Liver (tissue), 10 donors: ENCODE measurements at places on chromosomes 3 and 15.

DNA sequence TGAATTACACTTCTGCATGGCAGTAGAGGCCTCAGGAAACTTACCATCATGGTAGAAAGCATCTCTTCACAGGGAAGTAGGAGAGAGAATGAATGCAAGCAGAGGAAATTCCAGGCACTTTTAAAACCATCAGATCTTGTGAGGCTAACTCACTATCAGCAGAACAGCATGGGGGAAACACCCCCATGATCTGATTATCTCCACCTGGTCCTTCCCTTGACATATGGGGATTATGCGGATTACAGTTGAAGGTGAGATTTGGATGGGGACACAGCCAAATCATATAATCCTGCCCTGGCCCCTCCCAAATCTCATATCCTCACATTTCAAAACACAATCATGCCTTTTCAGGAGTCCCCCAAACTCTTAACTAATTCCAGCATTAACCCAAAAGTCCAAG, 691.1 kb downstream of the SI start:
- DNase-seq = no peak

GRCh38 chr15:32994810-32995424, 199.6 kb downstream of the FMN1 start:
- DNase-seq = no peak

DNA sequence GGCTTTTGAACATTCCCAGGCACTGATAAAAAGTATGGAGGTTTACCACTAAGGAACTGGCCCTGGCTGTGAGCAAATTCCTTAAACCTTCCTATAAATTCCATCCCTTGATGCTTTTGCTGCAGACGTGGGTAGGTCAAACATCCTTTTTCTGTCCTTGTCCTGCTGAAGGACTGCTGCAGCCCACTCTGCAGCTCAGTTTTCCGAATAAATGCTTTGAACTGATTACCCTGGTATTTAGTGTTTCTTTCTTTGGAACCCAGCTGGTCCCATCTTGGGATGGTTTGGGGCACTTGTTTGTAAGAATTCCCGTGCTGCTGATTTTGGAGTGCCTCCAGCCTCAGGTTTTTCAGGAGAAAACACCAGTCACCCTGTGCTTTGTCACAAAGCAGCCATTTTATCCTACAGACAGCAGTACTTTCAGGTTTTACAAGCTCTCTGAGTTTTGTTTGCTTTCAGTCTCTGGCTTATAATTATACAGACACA, 815.9 kb downstream of the VGLL3 start:
- DNase-seq = no peak

DNA sequence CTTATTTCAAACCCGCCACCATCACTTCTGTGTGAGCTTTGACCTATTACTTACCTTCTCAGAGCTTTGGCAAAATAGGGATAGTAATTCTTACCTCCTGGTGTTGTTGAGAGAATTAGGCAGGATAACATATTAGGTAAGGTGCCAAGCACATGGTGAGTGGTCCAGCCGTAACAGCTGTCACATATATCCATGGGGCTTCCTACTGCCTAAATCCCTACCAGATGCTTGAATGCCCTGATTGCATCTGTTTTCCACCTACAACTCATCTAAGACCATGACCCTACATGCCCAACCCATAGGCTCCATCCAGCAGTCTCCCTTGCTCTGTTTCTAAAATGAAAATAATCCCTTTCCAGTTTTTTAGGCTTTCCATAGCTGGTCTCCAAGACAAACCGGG, 162.3 kb upstream of the NR2E3 start:
- DNase-seq = no peak

GRCh38 chr15:38876211-38876610, 311.6 kb upstream of the RASGRP1 start:
- no peak for DNase-seq

- no peak for DNase-seq
Observed at GRCh38 chr3:99468918-99469317, 169.5 kb upstream of the COL8A1 start.

DNA sequence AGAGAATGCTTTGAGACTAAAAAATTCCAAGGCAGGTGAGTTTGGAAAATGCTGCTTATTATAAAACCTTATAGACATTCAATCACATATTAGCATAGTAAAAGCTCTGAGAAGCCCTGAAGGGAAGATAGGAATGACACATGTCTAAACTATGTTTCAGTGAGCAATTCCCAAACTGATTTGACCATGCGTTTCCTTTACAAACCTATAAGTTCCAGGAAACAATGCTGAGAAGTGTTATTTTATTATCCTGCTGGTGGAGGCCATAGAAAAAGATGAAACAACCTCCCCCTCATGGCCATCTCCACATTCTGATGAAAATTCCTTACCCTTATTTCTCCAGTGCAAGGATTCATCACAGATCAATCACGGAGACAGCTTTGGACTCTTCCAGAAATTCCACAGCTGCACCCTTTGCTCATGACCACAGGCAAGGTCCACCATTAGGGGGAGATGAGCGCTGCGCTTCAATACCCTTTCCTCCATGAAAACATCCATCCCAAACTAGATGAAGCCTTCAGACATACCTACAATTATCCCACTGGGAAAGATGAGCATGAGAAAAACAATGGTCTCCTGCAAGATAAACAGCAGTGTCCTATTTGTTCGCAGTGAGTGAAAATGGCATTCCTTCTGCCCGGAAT, 372.1 kb downstream of the MAGI1 start:
- no peak for DNase-seq

DNA sequence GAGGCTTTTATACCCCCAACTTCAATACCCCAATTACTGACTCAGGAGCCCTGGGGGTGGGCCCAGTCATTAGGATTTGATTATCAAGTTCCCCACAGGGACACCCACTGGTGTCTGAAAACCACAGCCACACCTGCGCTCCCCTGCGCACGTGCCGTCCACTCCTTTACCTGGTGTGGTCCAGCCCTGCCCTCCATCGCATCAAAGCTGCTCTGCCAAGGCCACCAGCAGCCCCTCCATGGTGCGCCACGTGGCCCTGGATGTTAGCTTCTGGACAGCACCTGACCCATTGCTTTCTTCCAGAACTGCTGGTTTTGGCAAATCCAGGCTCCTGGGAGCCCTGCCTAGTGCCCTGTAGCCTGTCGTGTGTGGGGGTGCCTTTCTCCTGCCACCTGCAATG, 136.3 kb downstream of the NSMCE3 start:
- no peak for DNase-seq

- no peak for DNase-seq
Observed at GRCh38 chr3:159831466-159831865, 157.2 kb upstream of the IL12A start.

- DNase-seq = no peak
Observed at GRCh38 chr3:10957976-10958749, 34.4 kb upstream of the SLC6A1 start.

DNA sequence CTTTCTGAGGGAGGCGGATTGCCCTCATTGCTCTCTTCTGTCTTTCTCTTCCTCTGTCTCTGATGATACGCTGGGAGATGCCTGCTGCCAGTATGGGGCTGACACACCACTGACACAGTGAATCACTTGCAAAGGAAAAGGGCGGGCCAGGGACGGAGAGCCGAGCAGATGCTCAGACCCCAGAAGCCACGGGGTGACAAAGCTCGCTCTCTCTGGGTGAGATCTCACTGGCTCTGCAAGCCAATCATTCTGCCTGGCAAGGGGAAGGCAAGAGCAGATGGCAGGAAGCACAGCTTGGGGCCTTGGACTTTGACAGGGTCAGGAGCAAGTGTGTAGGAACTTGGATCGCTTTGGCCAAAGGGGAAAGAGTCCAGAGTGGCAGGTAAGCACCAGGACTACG, 198.7 kb downstream of the NTRK3 start:
- no peak for DNase-seq

GRCh38 chr3:69325151-69325550, 60.7 kb downstream of the FRMD4B start:
- DNase-seq = no peak

GRCh38 chr3:142802891-142803290, 79.1 kb downstream of the TRPC1 start:
- DNase-seq = no peak

DNA sequence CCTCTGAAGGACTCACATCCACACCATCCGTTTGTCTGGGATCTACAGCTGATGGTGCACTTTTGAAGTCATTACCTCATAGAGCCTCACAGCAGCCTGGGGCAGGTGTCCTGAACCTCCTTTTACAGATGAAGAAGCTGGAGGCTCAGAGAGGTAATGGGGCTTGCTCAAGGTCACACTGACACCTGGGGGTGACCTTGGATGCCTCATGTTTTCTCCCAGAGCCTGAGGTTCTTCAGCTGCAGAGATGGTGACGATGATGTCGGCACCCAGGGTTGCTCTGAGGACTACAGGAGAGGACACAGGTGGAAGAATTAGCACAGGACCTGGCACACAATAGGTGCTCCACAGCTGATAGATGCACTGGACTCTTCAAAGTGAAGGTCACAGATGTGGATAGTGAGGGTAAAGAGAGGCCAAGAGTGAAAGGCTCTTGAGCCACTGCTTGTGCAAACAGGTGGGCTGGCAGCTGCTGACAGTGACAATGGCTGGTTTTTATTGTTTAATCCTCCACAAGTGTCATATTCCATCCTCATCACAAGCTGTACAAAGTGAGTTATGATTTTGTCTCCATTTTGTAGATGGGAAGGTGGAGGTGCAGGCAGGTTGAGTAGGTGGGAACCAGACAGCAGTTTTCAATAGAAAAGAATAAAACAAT, 17.4 kb upstream of the ATP2B2 start:
- peak; percentile 22 for DNase-seq

DNA sequence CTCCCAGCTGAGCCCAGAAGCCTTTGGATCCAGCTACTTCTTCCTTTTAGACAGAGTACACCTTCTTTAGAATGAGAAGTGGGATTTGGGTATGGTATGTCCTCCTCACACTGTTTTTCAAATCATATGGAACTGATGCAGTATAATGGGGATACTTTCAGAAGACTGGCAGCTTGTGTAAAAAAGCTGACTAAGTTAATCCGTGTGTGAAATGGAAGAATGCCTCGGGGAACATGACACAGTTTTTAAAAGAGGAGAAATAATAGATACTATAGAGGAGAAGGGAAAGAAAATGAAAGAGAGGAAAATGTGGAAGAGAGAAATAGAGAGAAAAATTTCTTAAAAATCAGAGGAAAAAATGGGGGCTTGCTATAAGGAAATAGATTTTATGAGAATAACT, 47.7 kb downstream of the TUSC7 start:
- DNase-seq = no peak

- no peak for DNase-seq
Observed at GRCh38 chr3:58408906-58409305, 24.7 kb downstream of the PDHB start.

GRCh38 chr3:158100681-158101080, 5.5 kb downstream of the SHOX2 start:
- DNase-seq = no peak

GRCh38 chr3:27485866-27486265, 1.7 kb upstream of the SLC4A7 start:
- DNase-seq = no peak

DNA sequence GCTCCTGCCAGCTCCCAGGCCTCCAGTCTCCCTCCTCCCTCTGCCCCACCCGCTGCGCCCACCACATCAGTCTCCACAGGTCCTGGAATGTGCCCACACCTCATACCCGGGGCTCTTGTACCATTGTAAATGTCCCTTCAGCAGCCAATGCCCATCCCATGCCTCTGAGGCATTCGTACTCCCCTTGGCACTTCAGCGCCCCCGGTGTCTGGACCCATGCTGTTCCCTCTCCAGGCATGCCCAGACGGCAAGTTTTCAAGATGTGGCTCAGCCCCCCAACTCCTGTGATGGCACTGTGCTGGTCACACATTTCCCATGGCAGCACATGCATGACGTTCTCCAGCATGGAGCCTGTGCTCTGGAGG, 13.3 kb downstream of the PLXND1 start:
- DNase-seq = no peak

GRCh38 chr3:58792921-58793451, 126.4 kb upstream of the FAM3D start:
- DNase-seq = no peak

DNA sequence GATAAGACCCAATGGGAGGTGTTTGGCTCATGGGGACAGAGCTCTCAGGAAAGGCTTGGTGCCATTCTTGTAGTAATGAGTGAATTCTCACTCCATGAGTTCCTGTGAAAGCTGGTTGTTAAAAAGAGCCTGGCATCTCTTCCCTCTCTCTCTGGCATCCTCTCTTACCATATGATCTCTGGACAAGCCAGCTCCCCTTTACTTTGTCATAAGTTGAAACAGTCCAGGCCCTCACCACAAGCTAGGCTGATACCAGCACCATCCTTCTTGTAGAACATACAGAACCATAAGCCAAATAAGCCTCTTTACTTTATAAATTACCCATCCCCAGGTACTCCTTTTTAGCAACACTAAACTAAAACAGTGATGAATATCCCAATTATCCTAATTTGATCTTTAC, 166.9 kb upstream of the TMC3 start:
- DNase-seq = no peak

DNA sequence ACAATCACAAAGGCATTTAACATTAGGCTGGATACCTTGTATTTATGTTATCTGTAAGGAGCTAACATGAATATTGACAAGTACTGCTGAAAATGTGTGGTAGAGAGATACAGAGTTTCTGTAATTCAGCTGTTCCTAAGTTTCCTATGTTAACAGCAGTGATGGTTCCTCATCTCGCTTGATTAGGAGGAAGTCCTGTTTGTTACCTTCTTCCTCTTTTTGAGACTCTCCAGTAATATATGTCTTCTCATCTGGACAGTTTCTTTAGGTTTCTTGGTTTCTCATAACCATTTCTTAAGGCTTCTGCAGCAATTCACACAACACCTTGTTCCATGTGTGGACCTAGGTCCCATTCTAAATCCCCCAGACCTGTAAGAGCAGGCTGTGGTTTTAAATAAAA, 11.4 kb upstream of the PEX5L start:
- no peak for DNase-seq

DNA sequence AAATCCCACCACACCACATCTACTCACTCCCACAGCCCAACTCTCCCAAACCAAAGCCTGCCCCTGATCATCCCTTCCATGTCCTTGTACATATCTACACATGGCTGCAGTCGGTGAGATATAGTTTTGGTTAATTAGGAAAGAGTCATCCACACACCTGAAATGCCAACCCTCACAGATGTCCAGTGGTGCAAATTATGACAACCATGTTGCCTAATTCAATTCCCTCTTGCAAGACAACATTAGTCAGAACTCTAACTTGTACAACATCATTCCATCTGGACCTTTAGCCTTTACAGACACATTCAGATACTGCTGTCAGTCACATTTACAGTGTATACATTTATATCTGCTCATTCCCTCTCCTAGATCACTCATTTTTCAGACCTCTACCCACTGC, 41.2 kb downstream of the TUBGCP4 start:
- no peak for DNase-seq

DNA sequence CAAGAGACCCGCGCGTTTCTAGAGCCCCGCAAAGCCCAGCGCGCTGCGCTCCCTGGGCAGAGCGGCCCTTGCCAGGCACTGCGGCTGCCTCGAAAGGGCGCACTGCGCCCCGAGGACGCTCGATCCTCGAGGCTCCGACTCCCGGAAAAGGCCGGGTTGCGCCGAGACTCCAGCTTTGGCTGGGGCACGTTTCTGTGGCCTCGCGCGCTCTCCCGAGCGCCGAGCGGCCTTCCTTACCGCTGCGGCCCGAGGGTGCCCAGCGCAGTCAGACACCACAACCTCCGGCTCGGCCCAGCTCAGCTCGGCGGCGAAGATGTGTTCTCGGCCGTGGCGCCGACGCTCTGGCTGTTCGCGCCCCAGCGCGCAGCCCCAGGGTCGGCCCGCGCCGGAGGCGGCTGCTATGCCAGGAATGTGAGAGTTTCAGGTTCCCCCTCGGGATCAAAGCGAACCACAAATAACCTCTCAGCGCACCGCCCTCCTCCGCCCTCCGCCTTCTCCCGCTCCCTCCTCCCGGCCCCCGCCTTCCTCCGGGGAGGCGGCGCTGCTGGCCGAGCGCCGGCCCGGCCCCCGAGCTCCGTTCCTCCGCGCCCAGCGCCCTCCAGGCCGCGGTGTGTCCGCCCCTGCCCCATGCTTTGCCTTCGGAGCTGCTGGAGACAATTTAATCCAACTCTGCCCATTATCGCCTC, at the start of gene AMOTL2:
AMOTL2 (minus strand) TSS at position 343 of the 686 bp plus-strand sequence. CDS start 3,014 bp downstream, outside the sequence.
- DNase-seq = peak; percentile 64
